Transverse colon (tissue), 4 donors: ENCODE measurements at places on chromosomes 13 and 19.

DNA sequence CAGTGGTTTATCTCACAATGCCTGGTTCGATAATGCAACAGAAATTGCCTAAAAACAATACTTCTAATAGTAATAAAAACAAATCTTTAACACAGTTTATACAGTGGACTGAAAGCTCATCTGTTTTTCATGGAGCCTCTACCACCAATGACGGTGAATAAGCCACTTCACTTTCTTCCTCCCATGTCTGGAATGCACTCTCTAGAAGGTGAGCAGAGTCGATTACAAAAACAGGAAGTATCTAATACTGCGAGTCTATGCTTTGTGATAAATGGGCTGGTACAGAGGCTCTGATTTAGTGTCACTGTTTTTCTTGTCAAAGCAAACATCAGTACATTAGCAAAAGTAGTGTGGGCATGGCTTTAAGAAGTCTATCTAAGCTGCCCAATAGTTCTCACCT is 1348.6 kb upstream of the SLC10A2 start:
- H3K27ac ChIP-seq, result no peak overlapping the region
- H3K36me3 ChIP-seq, result no peaks in the 10 kb centered on the region
- no peak for DNase-seq

- H3K4me1 ChIP-seq, result no peaks in the 10 kb centered on the region
- no peak overlapping the region for H3K4me3 ChIP-seq
- no peak overlapping the region for H3K27ac ChIP-seq
- DNase-seq, result no peak
- no peaks in the 10 kb centered on the region for H3K27me3 ChIP-seq
- H3K36me3 ChIP-seq, result no peaks in the 10 kb centered on the region
These were observed 980.4 kb downstream of the SLITRK5 start for GRCh38 chr13:88651531-88651930.

DNA sequence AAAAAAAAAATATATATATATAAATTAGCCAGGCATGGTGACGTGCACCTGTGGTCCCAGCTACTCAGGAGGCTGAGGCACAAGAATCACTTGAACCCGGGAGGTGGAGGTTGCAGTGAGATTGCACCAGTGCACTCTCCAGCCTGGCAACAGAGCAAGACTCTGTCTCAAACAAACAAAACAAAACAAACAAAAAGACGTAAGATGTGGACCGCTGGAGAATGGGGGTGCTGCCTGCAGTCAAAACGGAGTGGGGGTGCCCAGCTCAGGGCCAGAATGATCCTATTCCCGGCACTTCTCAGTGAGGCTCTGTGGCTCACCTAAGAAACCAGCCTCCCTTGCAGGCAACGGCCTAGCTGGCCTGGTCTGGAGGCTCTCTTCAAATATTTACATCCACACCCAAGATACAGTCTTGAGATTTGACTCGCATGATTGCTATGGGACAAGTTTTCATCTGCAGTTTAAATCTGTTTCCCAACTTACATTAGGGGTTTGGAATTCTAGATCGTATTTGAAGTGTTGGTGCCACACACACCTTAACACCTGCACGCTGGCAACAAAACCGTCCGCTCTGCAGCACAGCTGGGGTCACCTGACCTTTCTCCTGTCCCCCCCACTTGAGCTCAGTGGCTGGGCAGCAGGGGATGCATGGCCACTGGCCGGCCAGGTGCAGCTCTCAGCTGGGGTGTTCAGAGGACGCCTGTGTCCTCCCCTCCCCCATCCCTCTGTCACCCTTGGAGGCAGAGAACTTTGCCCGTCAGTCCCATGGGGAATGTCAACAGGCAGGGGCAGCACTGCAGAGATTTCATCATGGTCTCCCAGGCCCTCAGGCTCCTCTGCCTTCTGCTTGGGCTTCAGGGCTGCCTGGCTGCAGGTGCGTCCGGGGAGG is at the start of gene F7:
TSS of gene F7 (plus strand) at position 760 of the 889 bp plus-strand sequence. CDS start at position 811, 51 bp downstream.
- no peaks in the 10 kb centered on the region for H3K36me3 ChIP-seq
- H3K27ac ChIP-seq, result no peak within 1 kb of the TSS
- peaks cover 15% of the 10 kb centered on the region for H3K27me3 ChIP-seq
- DNase-seq, result peak; percentile 17

DNA sequence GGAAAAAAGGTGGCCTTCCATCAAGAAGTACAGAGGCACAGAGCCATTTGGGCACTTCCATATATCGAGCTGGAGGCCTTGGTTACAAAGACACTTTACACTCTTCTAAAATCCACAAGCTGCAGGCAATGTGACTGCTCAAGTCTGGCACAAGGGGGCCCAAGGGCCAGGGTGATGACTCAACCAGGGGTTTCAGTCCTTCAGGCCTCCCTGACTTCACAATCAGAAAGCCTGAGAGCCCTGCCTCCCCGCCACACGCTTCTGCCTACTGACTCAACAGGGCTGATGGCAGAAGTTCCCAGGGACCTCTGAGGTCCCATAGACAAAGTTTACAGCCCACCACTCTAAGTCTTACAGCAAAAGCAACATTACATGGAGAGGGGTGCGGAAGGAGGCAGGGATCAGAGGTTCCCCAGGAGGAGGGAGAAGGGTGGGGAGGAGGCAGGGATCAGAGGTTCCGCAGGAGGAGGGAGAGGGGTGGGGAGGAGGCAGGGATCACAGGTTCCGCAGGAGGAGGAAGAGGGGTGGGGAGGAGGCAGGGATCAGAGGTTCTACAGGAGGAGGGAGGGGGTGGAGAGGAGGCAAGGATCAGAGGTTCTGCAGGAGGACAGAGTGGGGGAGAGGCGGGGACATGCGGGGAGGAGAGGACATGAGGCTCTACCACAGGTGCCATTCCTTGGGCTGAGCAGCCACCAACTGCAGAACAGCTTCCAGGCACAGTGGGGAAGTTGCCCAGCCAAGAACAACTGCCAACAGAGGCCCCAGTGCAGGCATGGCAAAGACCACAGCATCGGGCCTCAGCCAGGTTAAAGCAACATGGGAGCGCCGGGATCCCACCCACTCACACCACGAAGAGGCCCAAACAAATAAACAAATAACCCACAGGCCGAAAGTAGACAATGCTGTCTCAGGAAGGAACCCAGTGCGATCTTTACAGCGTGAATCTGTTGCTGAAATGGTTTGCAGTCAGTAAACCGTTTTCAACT is 52.0 kb downstream of the SLC7A1 start:
- peaks cover 12% of the 10 kb centered on the region for H3K4me1 ChIP-seq
- H3K27ac ChIP-seq, result no peak overlapping the region
- no peak overlapping the region for H3K4me3 ChIP-seq
- no peak for DNase-seq
- no peaks in the 10 kb centered on the region for H3K36me3 ChIP-seq

GRCh38 chr13:26272621-26273020 is 18.7 kb downstream of the CDK8 start:
- no peak for DNase-seq
- no peak overlapping the region for H3K4me3 ChIP-seq
- no peaks in the 10 kb centered on the region for H3K27me3 ChIP-seq
- H3K36me3 ChIP-seq, result no peaks in the 10 kb centered on the region

DNA sequence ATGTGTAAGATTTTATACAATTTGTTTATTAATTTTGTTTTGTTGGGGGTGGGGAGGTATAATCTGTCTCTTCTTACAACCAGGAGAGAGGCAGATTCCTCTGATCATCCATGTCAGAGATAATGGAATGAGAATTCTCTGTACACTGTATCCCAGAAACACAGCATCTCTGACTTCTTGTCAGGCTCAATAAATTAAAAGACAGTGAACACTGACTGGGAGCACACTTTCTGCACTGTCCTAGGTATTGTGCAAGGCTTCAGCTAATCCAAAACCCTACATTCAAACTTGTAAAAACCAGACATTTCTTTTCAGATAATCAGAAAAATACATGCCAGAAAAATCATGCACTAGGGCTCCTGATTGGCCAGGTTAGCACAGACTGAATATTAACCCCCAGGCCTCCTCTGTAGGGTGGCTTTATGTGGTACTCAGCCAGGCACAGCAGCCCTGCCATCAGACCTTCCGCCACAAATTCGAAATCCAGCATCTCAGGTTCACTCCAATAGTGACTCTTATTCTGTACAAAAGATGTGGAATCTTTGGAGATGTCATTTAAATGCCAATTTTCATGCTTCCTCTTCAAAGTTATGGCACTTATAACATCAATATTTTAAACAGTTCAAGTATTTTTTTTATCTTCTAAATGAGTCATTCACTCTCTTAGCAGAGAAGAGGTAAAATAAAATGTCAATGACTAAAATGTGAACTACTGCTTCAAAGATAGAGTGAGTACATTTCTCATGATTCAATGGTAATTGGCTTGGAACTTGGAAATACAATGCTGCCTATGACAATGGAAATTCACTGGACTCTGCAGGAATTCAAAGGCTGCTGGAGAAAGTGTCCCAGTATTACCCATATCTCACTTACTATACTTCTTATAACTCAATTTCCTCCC is 211.5 kb downstream of the KLF12 start:
- no peak overlapping the region for H3K4me3 ChIP-seq
- no peaks in the 10 kb centered on the region for H3K27me3 ChIP-seq
- no peaks in the 10 kb centered on the region for H3K4me1 ChIP-seq
- no peak overlapping the region for H3K27ac ChIP-seq
- H3K36me3 ChIP-seq, result no peaks in the 10 kb centered on the region

DNA sequence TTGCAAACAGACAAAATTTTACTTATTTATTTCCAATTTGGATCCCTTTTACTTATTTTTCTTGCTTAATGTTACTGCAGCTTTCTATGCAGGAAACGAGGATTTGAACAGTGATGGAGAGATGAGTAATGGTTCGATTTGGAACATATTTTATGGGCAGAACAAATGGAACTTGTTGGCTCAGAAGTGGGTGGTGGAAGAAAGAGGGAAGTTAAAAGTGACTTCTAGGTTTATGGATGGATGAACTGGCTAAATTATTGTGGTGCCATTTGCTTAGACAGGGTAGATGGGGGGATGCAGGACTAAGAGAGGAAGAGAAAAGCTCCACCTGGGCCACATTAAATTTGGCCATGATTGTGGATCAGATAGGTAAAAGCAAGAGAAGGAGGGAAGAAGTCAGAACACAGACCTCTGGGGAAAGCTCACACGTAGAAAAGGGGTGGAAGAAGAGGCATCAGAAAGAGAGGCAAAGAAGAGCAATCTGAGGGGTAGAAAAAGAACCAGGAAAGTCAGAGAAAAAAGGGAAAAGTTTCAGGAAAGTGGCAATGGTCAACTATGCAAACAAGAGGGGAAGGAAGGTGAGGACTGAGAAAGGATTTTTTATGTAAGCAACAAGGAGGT is 768 bp upstream of the CYSLTR2 start:
- H3K27me3 ChIP-seq, result no peaks in the 10 kb centered on the region
- peak overlapping the region; percentile 32 for H3K27ac ChIP-seq
- no peak overlapping the region for H3K4me3 ChIP-seq
- H3K4me1 ChIP-seq, result no peaks in the 10 kb centered on the region
- no peak for DNase-seq
